ENCODE measurements at places on chromosomes 16 and 17. TPM values are rescaled to one million over a fixed set of nuclear protein-coding genes. Genes with fewer than 3 reads are reported as not detected.

DNA sequence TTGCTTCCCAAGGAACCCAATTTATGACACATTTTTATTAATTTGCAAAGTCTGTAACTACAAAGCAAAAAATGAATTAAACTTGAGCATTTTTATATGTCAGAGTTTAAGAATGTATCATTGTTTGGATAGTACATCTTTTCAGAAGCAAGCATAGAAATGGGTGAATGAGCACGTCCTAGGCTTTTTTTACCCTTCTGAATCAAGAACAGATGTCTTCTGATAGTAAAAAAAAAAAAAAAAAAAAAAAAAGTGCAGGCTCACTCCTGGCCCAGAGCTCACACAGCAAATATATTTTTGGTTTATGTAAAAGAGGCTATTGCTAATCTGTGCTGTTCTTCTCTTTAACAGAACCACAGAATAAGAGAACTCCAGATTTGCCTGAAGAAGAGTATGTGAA is 6.3 kb downstream of the TERF2IP start:
- DNase-seq = no peak

DNA sequence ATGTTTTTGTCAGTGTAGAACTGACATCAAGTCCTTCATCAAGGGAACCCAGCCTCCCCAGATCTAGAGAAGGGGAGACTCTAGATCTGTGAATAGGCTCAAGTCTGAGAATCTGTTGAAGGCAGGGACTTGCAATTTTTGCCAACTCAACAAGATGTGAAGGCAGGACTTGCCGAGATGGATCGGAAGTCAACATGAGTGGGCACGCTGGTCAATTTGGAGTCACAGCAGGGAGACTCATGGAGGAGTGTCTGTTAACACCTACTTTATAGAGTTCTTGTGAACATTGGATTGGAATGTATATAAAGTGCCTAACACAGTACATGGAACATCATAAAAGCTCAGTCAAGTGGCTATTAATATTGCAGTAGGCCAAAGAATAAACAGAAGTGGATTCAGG is 10.0 kb downstream of the ZNF689 start:
- DNase-seq = no peak

DNA sequence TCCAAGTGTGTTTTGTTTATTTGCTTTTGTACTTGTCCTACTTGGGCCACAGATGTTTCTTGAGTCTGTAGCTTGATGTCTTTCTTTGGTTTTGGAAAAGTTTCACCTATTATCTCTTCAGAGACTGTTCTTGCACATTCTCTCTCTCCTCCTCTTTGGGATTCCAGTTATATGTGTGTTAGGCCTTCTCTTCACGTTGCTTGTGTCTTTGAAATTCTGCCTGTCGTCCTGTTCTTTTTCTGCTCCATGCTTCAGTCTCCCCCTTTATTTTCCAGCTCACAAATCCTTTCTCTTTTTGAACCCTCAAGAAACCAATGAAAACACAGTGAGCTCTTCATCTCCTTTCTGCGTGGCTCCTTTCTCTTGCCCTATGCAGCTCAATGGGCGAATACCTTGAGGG is 7.9 kb downstream of the VPS35L start:
- DNase-seq = no peak

GRCh38 chr16:87185308-87185707 is 131.9 kb downstream of the C16orf95 start:
- DNase-seq = no peak

GRCh38 chr16:50448522-50448921 is 79.7 kb upstream of the BRD7 start:
- DNase-seq = no peak

DNA sequence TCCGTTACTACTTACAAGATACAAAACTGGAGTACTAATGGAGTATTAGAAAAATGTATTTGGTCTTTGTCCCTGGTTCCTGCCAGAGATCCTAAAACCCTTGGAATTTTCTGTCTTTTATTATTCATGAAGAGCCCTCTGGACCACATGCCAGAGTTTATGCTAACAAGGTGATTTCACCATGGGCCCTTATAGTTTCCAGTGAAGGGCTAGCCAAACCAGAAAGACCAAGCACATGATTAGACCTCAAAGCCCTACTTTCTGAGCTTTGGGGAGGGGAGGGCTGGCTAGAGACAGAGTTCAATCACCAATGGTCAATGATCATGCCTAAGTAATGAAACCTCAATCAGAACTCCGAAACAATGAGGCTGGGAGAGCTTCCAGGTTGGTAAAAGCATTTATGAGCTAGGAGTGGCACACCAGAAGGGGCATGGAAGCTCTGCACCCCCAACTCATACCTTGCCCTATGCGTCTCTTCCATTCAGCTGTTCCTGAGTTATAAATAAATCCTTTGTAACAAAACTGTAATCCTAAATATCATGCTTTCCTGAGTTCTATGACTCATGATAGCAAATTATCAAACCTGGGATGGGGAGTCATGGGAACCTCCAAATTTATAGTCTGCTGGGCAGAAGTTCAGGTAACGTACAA is 10.4 kb downstream of the DCUN1D3 start:
- no peak for DNase-seq

DNA sequence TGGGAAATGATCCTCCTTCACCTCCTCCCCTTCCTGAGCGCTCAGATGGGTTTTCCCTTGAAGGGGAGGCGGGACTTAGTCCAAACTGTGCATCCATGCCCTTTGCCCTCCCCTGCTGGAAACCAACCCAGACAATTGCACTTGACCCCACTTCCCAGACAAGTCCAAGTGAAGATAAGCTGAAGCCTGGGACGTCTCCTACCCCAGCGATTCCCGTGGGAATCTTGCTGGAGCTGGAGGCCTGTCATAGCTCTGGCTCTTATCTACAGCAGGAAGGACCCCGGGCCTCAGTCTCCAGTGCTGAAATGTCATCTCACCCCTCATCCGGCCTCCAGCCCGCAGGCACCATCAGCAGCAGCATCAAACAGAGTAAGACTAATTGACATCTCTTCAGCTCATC is 6.5 kb upstream of the NGFR start:
- no peak for DNase-seq

GRCh38 chr17:5248821-5249479 is 14.3 kb upstream of the SCIMP start:
- DNase-seq = no peak

GRCh38 chr17:79008666-79009387 is 737 bp downstream of the CANT1 start:
- DNase-seq = no peak

The SCGB1C2 gene
- not detected for total RNA-seq

- no peak for DNase-seq
These were observed 19.8 kb downstream of the GTF3C1 start for GRCh38 chr16:27529962-27530361.

The SF3B3 gene
- total RNA-seq = 119 TPM

GRCh38 chr17:34012709-34013375 is 242.2 kb upstream of the CCL2 start:
- no peak for DNase-seq

The KRT39 gene
- total RNA-seq = not detected

DNA sequence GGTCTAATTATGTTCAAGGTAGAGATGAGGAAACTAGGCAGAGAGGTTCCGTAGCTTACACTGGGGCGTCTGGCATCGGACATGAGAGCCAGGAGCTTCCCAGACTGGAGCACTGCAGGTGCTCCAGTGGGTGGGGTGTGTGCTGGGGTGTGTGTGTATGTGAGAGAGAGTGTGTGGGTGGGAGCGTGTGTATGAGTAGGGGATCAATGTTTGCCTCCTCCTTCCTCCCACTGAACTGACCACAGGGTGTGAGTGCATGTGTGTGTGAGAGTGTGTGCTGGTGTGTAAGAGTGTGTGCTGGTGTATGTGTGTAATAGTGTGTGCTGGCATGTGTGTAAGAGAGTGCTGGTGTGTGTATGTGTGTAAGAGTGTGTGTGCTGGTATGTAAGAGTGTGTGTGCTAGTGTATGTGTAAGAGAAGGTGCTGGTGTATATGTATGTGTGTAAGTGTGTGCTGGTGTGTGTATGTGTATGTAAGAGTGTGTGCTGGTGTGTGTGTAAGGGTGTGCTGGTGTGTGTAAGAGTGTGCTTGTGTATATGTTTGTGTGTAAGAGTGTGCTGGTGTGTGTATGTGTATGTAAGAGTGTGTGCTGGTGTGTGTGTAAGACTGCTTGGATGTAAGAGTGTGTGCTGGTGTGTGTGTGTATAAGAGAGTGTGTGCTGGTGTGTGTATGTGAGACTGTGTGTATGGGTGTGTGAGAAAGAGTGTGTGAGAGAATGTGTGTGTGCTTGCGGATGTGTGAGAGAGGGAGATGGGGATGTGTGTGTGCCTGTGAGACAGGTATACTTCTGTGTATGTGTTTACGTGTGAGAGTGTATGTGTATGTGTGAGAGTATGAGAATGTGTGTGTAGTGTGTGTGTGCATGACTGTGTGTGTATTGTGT is 139.9 kb downstream of the MRM1 start:
- DNase-seq = no peak

- no peak for DNase-seq
These were observed 9.2 kb downstream of the DYNC1LI2 start for GRCh38 chr16:66741950-66742808.

The CRYM gene
- total RNA-seq = 124 TPM

- DNase-seq = no peak
These were observed 32.4 kb downstream of the SMARCE1 start for GRCh38 chr17:40615068-40615840.

The GAS7 gene
- 119 TPM for total RNA-seq

- no peak for DNase-seq
These were observed 352.8 kb downstream of the CDH13 start for GRCh38 chr16:82979406-82980111.

The KRT23 gene
- total RNA-seq = 0.29 TPM

- no peak for DNase-seq
These were observed 50.7 kb upstream of the ARHGAP44 start for GRCh38 chr17:12738624-12739023.

- peak; percentile 90 for DNase-seq
These were observed 29.6 kb downstream of the ZNF778 start for GRCh38 chr16:89246903-89247733.

DNA sequence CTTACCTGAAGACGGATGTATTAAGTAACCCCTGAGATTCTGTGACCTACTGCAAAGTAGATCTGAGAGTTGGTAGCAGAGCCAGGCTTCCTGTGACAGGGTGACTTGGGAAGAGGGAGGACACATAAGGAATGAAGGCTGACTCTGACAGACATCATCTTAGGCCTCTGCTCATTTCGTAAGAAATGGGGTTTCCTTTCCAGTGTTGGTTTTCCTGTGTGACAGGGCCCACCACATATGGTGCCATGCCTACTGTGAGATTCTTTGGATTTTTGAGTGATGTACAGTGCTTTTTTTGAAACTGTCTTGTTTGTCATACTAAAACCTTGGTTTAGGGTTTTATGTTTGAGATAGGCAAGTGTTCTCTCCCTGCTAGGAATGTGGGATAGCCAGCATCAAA is 12.7 kb downstream of the LIG3 start:
- no peak for DNase-seq

GRCh38 chr16:50802961-50803360 is 61.1 kb downstream of the CYLD start:
- no peak for DNase-seq

- DNase-seq = no peak
These were observed 313.1 kb downstream of the MAF start for GRCh38 chr16:79287424-79287917.

GRCh38 chr17:74113952-74114351 is 89.5 kb upstream of the RPL38 start:
- no peak for DNase-seq

- DNase-seq = no peak
These were observed 4.8 kb downstream of the EMP2 start for GRCh38 chr16:10575506-10576130.

DNA sequence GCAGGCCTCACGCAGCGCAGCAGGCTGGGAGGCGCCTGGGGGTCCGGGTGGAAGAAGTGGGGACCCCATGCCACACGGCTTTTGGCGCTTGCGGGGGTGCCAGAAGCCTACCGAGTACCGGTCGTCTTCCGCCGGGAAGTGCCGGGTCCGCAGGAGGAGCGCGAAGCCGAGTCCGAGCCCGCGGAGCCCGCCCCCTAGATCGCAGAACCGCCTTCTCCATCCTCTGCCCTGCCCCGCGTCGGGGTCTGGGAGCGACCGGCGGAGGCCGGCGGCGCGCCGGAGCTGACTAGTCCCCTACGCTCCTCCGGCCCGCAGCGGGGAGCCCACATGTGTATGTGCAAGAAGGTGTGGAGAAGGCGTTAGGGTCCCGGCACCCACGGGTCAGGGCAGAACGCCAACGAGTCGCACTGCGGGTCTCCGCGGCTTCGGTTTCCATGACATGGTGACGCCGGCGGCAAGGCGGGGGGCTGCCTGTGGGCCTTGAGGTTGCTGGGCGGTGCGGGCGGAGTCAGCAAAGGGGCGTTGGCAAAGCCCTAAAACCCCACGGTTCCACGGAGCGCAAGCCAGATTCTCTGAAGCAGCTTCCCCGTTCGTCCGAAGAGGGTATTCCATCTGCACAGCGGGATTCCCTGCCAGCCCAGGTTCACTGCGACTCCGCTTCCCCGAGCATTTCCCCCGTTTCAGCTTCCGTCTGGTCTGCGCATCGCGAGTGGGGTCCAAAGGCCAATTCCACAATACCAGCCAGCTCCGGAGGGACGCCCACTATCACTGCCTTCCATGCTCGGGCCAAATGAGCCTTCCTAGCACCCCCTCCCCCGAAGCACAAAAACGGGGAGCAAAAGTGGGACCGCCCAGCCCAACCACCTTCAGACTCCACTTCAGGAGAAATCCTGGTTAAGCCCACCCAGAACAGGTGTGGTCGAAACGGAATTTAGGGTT is 2.3 kb upstream of the LHX1 start:
- no peak for DNase-seq

The P3H4 gene
- 12.0 TPM for total RNA-seq

- DNase-seq = peak; percentile 65
These were observed 394 bp upstream of the NME4 start for GRCh38 chr16:396605-397004.

DNA sequence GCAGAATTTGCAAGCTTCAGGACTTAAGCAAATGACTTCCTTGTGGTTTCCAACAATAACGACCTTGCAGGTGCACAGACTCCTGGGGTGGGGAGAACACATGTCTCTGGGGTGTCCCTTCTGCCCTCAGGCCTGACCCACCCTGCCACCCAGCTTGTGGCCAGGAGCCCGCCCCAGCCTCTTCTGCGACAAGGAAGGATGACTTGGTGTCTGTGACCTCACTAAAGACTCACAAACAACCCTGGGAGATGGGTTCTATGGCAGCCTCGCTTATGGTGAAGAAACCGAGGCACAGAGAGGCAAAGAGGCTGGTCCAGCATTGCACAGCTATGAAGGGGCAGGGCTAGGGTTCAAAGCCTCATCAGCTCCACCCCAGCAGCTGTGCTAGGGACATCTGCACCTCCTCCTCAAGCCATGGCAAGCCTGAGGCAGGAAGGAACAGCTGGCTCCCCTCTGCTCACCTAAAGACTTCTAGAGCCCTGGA is 2.6 kb downstream of the ATP2A3 start:
- no peak for DNase-seq
